ENCODE measurements at places on chromosomes 3 and 15. TPM values are rescaled to one million over a fixed set of nuclear protein-coding genes. Genes with fewer than 3 reads are reported as not detected.

Gene GRM2
- total RNA-seq: 5.4 TPM

Gene PML
- total RNA-seq: 48.0 TPM

Gene GASK1A
- 24.4 TPM for total RNA-seq

Gene CLRN1
- total RNA-seq: 12.0 TPM

Gene SLC9C1
- total RNA-seq: 1.5 TPM

Gene SHF
- 40.8 TPM for total RNA-seq

Gene ADAMTS9
- 77.6 TPM for total RNA-seq

Gene ACP3
- 3.7 TPM for total RNA-seq

Gene SNTN
- total RNA-seq: not detected

Gene ARPIN
- total RNA-seq: 28.5 TPM

Gene SH3BP5
- 69.2 TPM for total RNA-seq

Gene ELL3
- 5.0 TPM for total RNA-seq

Gene MPI
- 106 TPM for total RNA-seq

Gene RASL12
- total RNA-seq: 18.6 TPM

Gene HESX1
- 1.9 TPM for total RNA-seq

Gene SQOR
- total RNA-seq: 40.2 TPM

Gene LSMEM2
- 1.4 TPM for total RNA-seq

Gene UTS2B
- 0.38 TPM for total RNA-seq

Gene GUCA1C
- 14.0 TPM for total RNA-seq

Gene POPDC2
- total RNA-seq: 2.4 TPM

Gene EOMES
- 4.6 TPM for total RNA-seq

Gene SLC24A5
- 22.1 TPM for total RNA-seq

Gene LSAMP
- 52.5 TPM for total RNA-seq

Gene CHL1
- 78.5 TPM for total RNA-seq

Gene PLSCR4
- total RNA-seq: 46.9 TPM

Gene LRRC58
- 51.2 TPM for total RNA-seq

Measured in camera-type eye (tissue), 1 donor.